Right ventricle myocardium superior (tissue), 1 donor: ENCODE measurements at places on chromosomes 1 and 21.

- no peak for DNase-seq
Observed at GRCh38 chr1:56060906-56061305, 518.5 kb downstream of the PLPP3 start.

DNA sequence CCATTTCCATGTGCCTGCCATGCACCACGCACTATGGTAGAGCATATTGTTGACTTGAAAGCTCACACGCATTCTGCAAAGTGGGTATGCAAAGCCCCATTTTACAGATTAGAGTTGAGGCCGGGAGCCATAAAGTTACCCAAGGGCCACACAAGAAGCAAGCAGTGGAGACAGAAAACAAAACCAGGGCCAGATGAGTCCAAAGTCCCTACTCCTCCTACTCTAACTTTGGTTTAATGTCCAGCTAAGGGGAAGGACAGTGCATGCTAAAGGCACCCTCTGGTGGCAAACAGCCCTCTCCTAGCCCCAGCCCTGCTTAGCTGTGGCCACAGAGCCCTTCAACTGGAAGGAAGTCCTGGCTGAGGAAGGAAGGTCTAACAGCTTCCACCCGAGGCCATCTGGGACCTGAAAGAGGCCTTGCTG is 74.9 kb downstream of the SLC66A1 start:
- peak; percentile 20 for DNase-seq

DNA sequence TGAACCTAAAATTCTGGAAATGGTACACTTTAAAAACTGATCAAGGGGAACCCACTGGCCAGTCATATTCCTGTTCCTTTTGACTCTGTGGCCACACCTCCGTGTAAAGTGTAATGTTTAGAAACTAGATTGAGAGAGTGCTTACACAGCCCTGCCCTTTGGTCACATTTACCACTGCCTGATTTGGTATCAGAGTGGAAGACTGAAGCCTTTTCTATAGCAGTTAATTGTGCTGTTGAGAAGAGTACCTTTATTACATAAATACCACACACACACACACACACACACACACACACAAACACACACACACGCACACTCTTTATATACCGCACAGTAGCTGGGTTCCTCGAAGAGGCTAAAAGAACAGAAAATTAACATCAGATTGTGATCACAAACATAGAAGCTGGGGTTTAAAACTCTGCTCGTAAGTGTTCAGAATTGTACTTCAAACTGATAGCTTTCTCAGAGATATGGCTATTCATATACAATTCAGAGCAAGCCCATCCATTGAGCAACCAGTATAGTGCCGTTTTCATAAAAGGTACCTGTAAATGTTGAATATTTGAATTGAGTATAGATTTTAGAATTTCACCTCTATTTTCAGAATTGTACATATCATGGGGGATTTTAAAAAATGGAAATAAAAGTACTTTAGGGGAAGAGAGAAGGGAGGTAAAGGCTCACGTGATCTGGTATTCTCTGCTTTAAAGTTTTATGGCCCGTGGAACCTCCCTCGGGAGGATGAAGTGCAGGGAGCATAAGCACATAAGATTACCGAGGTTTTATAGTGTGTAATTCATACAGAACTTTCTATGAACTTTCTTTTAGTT is 37.5 kb downstream of the CAMTA1 start:
- no peak for DNase-seq

- no peak for DNase-seq
Observed at GRCh38 chr1:167602840-167603239, 27.2 kb upstream of the RCSD1 start.

- DNase-seq: no peak
Observed at GRCh38 chr1:184480736-184481135, 93.9 kb downstream of the C1orf21 start.

DNA sequence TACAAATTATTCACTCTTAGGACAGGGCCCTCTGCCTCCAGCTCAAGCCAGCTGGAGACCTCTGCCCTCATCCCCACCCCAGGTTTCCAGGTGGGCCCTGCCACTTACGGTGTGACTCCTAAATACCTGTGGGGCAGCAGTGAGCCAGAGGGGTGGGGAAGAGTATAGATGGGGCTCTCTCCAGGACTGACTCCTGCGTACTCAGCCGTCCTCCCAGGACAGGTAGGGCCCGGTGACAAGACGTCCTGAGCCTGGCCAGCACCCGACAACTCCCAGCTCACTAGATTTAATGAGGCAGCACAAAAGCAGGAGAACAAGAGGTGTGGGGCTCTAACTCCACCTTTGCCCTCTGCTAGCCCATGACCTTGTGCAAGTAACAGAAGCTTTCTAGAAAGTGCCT is 16.8 kb downstream of the GNG12 start:
- no peak for DNase-seq

DNA sequence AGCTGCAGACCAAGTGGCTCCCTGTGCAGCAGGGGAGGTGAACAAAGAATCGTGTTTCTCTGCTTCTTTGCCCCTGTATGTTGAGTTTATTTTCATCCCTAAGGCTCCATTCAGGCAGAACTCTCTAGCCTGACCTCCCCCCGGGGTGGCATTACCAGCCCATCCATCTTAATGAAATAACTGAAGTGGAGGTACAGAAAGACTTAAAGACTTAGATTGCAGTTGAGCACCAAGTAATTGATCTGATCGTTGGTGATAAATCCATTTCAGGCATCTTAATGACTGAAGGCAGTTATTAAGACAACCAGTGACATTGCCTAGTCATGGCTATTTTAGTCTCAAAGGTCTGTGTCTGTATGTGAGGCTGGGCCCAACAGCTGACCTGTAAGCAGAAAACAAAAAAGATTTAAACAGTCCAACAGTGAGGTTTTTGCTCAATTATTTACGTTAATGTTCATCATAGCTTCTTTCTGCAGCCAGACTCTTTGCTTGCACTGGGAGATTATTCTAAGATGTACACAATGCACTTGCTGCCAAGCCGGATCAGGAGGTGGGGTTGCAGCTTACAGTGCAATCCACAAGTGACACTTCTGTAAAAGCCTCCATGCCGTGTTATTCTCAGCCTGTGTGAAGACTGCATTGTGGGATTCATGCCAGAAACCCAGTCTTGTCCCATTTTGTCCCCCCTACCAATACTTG is 363.0 kb upstream of the DUSP10 start:
- DNase-seq: no peak

GRCh38 chr1:74763807-74764206 is 30.9 kb downstream of the TYW3 start:
- DNase-seq: no peak

GRCh38 chr1:170461291-170461747 is 70.6 kb upstream of the GORAB start:
- no peak for DNase-seq

DNA sequence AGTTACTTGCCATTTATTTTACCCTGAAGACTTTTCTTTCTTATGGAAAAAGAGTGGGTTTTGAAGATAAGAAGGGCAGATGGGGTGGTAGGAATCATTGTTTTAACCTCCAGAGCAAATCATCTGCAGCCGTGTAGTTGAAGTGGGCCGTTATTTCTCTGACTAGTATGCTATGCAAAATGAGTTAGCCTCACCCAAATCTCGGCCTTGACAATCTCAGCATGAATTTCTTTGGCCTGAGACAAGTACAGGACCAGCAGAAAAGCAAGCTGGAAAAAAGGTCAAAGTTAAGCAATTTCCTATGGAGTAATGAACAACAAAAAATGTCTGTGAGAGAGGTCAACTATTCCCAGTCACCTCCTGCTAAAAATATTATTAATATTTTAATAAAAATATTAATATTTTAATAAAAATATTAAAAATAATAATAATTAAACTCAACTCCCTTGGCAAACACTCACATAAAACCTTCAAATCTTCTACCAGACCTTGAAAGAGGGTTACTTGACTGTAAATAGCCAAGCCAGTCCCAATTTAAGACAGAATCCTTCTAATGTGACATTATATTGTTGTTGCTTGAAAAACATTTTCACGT is 6.8 kb upstream of the TEKT2 start:
- DNase-seq: no peak

GRCh38 chr1:8259498-8260290 is 58.2 kb upstream of the SLC45A1 start:
- DNase-seq: no peak

- DNase-seq: no peak
Observed at GRCh38 chr1:32163405-32163804, 16.1 kb upstream of the TXLNA start.

DNA sequence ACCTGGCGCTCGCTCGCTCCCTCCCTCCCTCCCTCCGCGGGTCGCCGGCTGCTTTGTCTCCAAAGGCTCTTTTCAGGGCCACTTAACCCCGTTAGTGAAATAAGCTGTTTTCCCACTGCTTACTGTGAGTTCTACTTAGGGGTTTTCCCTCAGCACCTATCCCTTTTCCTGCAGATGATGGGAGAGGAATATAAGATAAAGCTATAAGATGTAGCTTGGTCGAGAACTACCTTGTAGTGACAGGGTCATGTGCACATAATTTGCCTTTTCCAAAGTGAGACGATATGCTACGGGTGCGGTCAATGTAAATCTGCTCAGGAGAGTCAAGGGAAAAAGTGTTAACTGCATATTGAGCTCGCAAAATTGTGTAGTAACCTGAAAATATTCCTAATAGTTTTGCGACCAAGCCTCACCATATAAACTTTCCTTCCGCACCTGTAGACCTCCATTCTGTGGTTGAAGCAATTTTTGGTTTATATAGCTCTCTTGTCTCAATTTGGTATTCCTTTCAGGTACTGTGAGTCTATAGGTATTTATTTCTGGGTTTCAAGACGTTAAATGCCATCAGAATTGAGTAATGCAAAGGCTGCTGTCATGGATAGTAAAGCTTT is 55.8 kb upstream of the BOLA1 start:
- DNase-seq: no peak

DNA sequence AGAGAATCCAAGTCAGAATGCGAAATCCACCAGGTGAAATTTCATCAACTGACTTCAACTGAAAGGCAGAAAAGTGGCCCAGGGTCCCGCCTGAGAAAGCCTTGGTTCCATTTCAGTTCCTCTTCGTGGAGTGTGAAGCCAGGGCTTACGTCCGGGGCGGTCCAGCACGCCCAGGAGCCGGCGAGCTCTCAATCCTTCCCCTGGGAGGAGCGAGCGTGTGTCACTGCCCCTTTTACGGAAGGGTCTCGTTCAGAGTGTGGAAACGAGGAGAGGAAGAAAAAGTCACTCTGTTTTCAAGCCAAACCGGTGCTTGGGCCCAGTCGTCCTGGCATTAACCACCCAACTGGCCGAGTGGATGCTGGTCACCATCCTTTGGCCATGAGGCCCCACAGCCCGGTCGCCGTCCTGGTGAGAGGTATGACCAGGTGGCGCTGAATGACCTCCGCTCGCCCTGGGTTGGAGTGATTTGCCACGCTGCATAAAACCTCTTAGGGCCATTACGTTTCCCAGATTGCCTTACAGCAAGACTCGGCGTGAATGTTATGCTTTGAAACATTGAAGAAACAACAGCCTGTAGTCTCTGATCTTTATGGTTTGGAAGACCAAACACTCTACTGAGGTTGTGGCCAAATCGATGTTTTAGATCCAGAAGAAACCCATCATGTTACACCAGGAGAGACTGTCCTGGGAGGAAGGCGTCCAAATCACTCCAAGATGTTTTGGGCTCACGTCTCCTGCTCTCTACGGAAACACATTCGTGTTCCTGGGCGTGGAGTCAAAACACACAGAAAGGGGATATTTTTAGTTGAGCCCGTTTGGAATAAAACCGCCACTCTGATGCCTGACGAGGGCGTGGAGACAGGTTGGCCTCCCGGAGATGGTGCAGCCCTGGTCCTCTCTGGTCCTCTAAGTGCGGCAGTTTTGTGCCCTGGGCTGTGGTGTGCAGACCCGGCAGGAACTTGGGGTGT is 93.6 kb upstream of the ACTRT2 start:
- no peak for DNase-seq

GRCh38 chr1:33338048-33338439 is 17.1 kb upstream of the A3GALT2 start:
- no peak for DNase-seq

- no peak for DNase-seq
Observed at GRCh38 chr21:22880573-22880972, 1882.4 kb downstream of the NCAM2 start.

- DNase-seq: peak; percentile 49
Observed at GRCh38 chr1:68173936-68174737, 58.2 kb downstream of the WLS start.

GRCh38 chr1:97089173-97089572 is 367.6 kb downstream of the PTBP2 start:
- no peak for DNase-seq

GRCh38 chr1:244699741-244700140 is 46.8 kb downstream of the DESI2 start:
- DNase-seq: no peak

DNA sequence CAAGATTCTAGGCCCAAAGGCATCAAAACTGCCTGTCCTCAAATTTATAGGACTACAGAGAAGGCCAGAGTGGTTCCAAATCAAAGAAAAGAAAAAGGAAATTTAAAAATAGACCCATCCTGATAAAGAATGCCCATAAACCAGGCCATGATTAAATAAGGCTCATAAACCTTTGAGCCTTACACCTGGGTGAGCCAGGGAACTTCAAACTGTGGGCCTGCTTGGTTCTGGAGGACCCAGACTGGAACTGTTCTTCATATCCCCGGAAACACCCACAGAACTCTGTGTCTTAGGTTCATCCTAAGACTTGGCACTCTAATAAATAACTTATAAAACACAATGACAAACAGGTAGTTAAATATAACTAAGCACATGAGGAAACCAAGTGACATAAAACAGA is 28.8 kb downstream of the MCOLN2 start:
- DNase-seq: no peak

- DNase-seq: no peak
Observed at GRCh38 chr1:210908257-210908656, 225.7 kb downstream of the KCNH1 start.

DNA sequence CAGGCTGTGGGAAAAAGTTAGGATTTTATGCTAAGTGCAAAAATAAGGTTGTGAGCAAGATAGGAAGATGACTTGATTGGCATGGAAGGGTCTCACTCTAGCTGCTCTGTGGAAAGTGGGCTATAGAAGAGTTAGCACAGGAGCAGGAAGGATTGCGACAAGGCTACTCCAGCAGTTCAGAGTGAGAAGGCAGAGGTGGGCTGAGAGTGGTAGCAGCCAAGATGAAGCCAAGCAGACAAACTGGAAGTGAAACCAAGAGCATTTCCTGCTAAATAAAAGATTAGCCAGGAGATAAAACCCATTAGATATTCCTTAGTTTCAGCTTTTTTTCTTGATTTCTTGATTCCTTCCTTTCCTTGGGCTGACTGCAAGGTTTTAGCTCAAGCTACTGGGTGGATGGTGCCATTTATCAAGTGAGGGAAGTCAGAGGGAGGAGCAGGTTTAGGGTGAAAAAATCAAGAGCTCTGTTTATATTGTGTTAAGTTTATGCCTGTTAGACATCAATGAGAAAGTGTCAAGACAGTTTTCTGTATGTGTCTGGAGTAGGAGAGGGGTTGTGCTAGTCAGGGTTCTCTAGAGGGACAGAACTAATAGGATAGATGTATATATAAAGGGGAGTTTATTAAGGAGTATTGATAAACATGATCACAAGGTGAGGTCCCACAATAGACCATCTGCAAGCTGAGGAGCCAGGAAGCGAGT is 33.1 kb upstream of the ZNF644 start:
- no peak for DNase-seq
